Myocyte (in vitro differentiated cells): ENCODE measurements at places on chromosomes 11 and 22. TPM values are rescaled to one million over a fixed set of nuclear protein-coding genes. Genes with fewer than 3 reads are reported as not detected.

The CLDN5 gene
- total RNA-seq, result 7.0 and 11.0 TPM in 2 replicates

The SLC17A6 gene
- total RNA-seq, result not detected in 2 replicates

The APIP gene
- total RNA-seq, result 21.7 and 34.2 TPM in 2 replicates

The DMC1 gene
- total RNA-seq, result 0.52 and 1.2 TPM in 2 replicates

DNA sequence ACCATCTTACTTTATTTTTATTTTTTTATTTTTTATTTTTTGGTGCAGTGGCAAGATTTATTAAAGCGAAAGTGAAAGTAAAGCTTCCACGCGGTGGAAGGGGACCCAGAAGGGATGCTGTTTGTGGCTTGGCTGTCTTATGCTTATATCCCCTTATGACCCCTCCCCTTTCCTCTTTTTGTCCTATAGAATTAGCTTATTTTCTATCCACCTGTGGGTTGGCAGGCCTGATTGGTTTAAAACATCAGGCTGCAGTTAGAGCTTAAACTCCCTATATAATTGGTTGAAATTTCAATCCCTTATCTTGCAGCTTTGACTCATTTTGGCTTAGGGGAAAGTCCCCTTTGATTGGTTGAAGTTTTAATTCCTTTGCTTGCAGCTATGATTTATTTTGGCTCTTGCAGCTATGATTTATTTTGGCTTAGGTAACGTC is 50.5 kb downstream of the NNMT start:
- DNase-seq, result no peak

DNA sequence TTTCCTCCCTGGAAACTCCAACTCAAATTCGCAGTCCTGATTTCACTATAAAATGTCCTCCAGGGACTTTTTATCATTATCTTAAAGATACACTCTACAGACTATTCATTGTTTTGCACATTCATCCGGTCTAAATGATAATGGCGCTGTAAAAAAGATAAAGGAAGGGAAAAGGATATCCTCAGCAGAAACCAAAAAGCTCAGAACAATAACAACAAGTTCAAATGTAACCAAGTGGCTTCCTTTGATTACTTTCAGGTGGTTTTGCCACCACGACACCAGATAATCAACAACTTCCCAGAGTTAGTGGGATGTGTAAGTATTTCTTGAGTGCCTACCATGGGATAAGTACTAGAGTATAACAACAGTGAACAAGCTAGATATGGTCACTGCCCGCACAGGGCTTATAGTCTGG is 26.3 kb downstream of the PRCP start:
- no peak for DNase-seq

DNA sequence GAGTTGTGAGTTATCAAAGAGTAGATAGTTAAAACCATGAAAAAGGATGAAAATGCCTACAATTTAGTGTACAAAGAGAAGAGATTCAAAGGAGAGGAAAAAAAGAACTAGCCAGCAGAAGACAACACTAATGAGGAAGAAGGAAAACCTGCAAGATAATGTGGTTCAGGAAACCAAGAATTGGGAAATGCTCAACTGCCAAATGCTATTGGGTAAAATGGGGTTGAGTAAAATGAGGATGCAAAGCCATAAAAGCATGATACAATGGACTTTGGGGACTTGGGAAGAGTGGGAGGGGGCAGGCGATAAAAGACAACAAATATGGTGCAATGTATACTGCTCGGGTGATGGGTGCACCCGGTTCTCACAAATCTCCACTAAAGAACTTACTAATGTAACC is 7.6 kb upstream of the OR52K2 start:
- DNase-seq, result no peak

- peak; percentile 44 for DNase-seq
Measured at GRCh38 chr11:119694334-119694733, 34.7 kb downstream of the NECTIN1 start.

DNA sequence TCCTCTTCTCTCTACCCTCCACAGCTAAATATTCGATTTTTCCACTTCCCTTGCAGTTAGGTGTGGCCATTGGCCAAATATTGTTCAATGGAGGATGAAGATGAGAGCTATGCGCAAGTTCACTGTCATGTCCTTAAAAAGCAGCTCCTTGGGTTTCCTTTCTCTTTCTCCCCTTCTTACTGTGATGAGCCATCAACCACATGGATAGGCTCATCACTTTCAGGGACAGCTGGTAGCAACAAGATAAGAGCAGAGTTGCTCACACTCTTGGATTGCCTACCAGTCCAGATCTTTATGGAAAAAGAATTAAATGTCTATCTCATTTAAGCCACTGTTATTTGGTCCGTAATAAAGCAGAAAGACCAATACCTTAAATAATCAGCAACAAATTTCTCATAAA is 377.0 kb downstream of the DDX10 start:
- peak; percentile 73 for DNase-seq
